ENCODE measurements at places on chromosomes 6 and 20.

DNA sequence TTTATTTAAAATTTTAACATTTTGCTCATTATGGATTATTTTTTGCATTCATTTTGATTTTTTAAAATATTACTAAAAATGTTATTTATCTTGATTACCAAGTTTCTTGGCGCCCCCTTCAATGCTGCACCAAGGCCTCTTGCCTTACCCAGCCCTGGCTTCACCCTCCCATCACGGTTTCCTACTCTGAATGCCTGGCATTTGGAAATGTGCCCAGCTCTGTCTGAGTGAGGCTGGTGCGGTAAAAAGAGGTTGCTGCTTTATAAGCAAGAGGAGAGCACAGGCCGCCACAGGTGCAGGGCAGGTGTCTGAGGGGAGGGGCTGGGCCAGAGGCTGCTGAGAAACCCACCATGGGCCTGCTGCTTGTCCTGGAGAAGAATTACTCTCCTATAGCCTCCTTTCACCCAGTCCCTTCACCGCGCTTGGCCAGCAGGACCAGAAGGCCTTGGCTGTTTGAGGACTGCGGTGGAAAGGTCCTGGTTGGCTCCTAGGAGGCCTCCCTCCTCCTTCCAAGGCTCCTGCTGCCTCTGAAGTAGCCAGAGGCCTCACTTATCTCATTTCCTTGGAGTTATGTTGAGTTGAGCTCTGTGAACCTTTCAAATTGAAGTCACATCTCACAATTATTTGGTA lies 62.6 kb downstream of the BANF2 start:
- no peak for DNase-seq

DNA sequence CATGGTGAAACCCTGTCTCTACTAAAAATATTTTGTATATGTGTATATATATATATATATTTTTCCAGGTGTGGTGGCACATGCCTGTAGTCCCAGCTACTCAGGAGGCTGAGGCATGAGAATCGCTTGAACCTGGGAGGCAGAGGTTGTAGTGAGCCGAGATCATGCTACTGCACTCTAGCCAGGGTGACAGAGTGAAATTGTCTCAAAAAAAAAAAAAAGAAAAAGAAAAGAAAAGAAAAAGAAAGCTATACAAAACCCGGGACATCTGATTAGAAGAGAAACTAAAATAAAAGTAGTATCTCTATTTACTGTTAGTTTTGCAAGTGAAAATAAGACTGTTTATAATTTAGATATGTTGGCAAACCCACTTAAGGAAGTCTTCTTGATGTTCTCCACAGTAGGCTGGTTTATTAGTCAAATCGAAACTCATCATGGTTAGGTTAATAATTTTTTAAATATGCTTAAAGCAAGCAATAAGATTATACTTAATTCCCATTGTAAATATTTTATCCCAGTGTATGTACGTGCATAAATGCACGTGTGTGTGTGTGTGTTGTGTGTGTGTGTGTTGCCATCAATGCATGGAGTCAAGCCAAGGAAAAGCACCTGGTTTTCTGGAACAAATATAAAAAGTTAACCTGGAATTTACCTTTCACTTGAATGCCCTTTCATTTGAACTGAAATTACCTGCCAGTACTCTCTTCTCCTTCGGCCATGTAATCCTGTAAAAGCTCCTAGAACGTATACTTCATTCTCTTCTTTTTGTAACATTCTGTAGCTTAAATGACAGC lies 7.1 kb downstream of the VNN2 start:
- DNase-seq = no peak

GRCh38 chr20:21124190-21124589 lies 1.7 kb upstream of the KIZ start:
- DNase-seq = no peak

DNA sequence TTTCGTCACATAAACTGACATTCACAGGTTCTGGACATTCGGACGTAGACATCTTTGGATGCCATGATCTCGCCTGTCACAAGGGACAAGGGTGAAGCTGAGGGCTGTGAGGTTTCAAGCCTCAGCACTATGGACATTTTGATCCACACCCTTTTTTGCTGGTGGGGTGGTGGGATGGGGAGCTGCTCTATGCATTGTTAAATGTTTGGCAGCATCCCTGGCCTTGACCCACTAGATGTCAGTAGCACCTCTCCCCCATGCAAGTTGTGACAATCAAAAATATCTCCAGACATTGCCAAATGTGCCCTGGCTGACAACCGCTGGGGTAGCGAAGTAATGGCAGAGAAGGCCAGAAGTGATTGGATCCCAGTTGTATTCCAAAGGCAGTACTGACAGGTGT lies 229.4 kb downstream of the TSHZ2 start:
- no peak for DNase-seq

- DNase-seq = no peak
These were observed 25.6 kb downstream of the SLC35F1 start for GRCh38 chr6:117932676-117933075.

- DNase-seq = no peak
These were observed 34.0 kb upstream of the PI16 start for GRCh38 chr6:36920546-36920945.
